ENCODE measurements at places on chromosomes 7 and 10.

DNA sequence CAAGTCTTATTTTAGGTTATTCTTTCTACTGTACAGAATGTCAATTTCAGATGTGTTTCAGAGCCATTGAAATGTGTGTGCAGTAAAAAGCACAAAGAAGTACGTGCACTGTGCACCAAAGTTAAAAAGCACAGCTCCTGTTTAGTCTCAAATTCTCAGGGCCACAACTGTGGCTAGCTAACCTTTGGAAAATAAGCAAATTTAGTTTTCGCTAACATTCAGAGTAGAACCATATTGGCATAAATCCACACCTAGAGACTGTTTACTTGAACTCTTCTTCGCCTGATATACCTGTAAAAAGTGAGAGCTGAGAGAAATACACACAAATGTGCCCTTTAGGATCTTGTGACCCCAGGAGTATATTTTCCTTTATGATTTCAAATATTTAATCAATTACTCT is 353.9 kb downstream of the TFEC start:
- DNase-seq: no peak

- no peak for DNase-seq
Observed at GRCh38 chr10:77463499-77463898, 174.1 kb downstream of the KCNMA1 start.

GRCh38 chr10:7567911-7568620 is 98.7 kb downstream of the ITIH5 start:
- DNase-seq: no peak

GRCh38 chr10:75694790-75695189 is 263.4 kb downstream of the LRMDA start:
- no peak for DNase-seq

DNA sequence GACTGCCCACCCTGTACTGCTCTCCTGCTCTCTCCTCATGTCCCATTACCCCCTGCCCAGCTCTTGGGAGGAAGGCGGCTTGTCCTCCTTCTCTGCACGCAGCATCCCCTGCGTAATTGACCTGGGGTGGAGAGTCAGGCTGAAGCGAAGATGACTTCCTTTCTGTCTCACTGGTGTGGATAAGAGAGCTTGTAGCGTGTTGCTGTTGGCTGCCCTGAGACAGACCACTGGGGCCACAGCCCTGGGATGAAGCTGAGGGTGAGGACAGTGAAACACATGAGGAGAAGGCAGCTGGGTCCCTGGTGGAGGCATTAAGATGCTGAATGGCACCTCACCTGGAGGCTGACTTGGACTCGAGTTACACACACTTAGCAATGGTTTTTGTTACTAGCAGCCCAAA is 310.3 kb upstream of the ZNF32 start:
- no peak for DNase-seq

DNA sequence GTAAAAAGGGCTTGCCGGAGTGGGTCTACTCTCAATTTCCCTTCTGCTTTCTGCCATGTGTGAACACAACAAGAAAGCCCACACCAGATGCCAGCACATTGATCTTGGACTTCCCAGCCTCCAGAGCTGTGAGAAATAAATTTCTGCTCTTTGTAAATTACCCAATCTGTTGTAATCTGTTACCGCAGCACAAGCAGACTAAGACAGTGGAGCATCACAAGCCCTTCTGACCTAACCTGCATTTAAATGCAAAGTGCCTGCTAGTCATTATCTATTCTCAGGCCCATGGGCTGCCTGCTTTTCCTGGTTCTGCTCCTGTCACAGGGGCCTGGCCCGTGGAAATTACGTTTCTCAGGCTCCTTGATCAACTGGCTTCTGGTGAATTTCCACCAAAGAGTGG is 199.3 kb upstream of the AUTS2 start:
- peak; percentile 30 for DNase-seq

DNA sequence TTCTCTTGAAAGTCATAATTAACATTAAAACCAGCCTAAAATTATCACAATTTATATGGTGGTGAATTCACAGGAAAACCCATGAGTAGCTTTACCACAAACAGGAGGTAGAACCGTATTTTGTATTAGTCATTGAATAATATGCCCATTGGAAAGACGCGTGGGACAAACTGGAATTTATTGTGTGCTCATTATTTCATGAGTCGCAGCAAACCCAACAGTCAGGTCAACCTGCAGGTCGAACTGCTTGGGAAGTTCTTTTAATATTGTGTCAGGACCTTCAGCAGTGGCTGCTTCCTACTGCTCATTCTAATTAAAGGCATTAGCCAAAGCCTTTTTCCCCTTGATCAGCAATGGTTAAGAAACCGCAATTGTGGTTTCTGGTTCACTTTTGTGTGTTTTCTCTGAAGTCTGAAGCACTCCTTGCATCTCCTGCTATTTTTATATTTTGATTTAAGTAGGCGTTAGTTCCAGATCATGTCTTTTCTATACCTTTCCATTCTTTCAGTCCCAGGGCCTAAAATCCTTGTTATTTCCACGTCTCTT is 100.1 kb downstream of the RAB11FIP2 start:
- DNase-seq: no peak

DNA sequence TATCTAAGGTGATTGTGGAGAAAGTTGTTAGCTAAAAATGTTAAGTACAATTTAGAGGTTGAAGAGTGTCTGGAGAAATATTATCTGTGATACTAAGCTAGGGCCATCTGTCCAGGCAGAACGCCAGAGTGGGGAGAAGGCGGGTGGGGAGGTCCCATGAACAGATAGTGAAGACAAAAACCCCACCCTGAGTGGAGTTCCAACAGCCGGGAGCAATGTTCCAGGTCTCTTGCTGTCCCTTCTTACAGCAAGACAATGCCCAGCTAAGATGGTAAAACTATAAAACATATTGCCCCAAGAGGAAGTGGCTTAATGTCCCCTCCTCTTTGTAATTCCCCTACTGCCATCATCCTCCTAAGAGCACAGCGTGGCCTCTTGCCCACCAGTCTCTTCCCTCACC is 10.4 kb upstream of the IL15RA start:
- DNase-seq: no peak

GRCh38 chr7:24604630-24605029 is 31.4 kb downstream of the PALS2 start:
- DNase-seq: peak; percentile 73
